ENCODE measurements at places on chromosomes 6 and 20. TPM values are rescaled to one million over a fixed set of nuclear protein-coding genes. Genes with fewer than 3 reads are reported as not detected.

DNA sequence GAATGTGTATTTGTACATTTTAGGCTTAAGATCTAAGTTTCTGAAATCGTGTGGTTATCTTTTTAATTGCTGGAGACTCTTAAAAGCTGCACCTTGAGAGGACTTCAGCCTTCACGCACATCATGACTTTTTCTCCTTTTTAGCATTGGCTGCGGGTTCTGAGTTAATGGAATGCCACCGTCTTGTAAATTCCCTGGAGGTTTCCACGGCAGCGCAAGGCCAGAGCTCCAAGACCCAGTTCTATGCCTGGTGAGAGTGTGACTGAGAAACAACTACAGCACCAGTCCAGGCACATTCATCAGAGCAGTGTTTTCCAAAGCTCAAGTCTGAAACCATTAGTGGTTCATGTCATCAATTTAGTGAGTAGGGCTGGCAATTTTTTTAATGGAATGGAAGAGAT, 23.0 kb downstream of the PRR18 start:
- DNase-seq, result no peak

SLC17A2 gene
- not detected for total RNA-seq

PRKN gene
- 7.2 TPM for total RNA-seq

PHACTR3 gene
- total RNA-seq, result 15.9 TPM
